Omental fat pad (tissue), 4 donors: ENCODE measurements at places on chromosomes 6 and 20.
A peak's percentile ranks its signal among the peaks of the same experiment; 100 is the strongest.

GRCh38 chr20:38073307-38074071 is 39.9 kb downstream of the RPRD1B start:
- no peak for DNase-seq

DNA sequence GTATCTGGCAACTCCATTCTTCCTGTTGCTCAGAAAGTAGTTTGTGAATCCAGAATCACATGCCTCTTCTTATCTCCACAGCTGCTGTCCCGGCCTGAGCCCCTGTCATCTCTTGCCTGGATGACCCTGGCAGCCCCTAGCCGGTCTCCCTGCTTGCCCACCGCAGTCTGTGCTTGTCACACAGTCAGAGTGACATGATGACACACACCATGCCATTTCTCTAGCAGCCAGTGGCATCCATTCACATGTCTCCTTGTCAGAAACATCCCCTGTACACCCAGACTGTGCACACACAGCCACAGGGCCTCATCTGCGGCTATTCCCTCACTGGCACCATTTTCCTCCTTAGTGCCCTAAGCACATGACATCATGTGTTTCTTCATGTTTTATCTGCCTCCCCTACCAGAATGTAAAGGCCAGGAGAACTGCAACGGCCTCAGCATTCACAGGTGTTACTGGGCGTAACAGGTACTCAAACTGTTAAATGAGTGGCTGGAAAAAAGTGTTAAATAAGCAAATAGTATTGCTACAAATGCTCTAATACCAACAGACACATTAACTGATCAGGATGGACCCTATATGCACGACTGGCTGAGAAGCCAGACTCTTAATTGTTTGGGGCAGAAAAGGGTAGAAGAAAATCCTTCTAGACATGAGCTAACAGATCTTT is 9.6 kb downstream of the ABHD12 start:
- no peak for DNase-seq

- no peak for DNase-seq
Measured at GRCh38 chr20:53786445-53787267, 193.0 kb upstream of the ZNF217 start.

DNA sequence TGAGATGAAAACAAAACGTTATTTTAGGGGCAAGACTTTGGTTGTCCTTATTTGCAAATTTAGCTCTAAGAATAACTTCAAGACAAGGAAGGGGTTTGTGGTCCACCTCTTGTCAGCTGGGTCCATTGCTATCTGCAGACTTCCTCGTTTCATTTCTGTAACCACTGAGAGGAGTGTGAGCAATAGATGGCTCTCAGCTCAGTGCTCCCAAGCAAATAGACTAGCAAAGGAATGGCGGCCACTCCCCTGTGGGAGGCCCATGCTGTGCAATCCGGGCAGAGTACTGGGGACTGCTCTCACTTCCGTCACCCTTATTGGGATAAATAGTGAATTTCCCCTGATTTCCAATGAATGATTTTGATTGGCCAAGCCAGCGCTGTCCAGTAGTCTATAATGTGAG is 176.6 kb downstream of the ZDHHC14 start:
- no peak for DNase-seq

DNA sequence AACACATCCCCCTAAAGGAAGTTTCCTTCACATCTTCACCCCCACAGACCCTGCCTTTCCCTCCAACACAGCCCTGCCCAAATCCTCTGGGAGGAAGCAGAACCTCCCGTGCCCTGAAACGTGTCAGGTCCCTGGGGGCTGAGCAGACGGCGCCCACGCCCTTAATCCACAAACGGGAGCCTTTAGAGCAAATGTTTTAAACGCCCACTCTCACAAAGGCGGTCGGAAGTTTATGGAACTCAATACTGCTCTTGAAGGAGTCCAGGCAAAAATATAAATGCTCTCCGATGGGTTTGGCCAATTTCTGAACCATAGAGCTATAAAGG is 237.1 kb upstream of the AFDN start:
- peak; percentile 11 for DNase-seq

- DNase-seq: no peak
Measured at GRCh38 chr20:58556961-58557360, 41.8 kb upstream of the APCDD1L start.

- no peak for DNase-seq
Measured at GRCh38 chr20:25203871-25204320, 8.4 kb downstream of the ENTPD6 start.

DNA sequence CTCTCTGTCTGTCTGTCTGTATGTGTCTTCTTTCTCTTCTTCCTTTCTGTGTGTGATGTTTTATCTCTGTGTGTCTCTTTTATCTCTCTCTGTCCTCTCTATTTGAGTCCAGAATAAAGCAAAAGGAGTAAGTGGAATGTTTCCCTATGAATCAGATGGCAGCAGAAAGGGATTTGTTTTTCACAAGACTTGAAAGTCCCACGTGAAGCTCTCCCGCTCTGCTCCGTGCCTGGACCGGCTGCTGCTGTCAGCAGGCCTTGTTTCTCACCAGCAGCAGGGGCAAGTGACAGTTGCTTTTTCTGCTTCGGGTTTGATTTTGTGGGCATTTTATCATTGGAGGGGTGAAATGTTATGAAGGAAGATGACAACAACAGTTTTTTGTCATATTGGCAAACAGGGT is 212.7 kb downstream of the PACRG start:
- no peak for DNase-seq

GRCh38 chr20:35101620-35102019 is 9.0 kb upstream of the TRPC4AP start:
- DNase-seq: no peak

DNA sequence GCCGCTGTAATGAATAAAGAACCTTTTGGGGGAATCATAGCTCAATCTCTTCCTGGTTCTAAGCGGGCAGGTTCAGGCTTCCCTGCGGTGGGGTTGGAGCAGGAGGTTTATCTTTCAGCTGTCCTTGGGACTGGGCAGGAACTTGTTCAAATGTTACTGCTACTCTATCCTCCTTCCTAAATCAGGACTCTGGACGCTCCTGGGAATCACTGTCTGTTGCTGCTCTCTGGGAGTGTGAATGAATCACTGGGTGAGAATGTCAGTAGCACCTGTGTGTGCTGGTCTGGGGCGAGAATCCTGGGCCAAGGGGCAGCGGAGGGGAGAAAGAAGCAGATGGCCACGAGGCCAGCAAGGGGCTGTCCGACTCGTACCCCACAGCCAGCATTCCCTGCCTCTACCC is 65.4 kb upstream of the ZNFX1 start:
- DNase-seq: no peak

- no peak for DNase-seq
Measured at GRCh38 chr6:145206247-145206907, 528.9 kb downstream of the EPM2A start.

DNA sequence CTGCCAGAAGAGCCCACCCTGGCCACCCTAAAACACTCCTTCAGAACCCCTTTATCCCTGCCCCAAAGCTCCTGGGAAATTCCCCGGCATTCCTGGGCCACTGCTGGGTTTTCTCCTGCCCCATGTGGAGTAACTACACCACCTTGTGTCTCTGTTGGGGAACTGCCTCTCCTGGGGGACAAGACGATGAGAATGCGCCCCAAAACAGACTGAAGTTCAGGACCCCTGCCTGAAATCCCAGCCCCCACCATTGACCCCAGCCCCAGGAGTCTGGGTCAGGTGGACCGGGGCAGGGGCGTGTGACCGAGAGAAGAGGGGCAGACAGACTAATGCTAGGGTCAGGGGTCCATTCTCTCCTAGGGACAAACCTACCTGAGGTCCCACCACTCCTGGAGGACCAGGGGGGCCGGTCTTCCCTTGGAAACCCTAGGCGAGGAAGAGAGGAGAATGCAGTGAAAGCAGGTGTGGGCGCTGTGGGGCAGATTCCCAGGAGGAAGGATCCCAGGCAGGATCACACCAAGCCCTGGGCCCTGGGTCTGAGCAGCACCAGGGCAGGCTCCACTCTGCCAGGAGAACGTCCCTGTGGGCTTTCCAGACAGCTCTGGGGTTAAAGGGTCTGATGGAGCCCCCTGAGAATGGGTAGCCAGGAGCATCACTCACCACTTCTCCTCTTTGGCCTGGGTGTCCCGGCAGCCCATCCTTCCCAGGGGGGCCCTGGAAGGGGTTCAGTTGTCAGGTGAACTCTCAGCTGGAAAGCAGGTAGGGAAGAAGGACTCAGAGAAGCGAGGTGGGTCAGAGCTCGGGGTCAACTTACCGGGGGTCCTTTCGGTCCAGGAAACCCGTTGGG is 19.4 kb downstream of the COL11A2 start:
- DNase-seq: no peak

DNA sequence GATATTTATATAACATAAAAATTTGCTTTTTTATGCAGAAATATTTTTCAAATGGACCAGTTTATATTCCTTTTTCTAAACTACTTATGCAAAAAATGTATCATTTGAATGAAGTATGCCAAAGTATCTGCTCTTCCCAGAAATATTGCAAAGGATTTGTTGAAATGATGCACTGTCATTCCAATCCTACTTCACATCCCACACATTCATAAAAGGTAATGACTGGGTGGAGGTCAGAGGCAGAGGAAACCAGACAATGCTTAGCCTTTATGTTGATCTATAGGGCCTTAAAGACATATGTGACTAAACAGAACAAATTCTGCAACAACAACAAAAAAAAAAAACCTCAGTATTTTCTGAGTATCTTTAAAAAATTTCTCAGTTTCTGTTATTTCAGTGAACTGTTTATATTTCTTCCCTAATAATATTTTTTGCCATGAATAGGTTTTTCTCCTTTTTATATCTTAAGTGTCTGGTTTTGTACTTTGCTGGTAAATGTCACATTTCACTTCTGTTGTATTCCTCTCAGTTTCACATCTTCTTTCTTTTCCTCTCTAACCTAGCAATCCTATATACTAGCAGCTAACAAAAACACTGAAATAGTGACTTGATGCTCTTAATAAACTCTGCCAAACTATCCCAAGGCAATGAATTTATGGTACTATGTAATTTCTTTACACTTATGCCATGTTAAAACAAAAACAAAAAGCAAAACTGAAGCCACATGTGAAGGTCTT is 374.1 kb downstream of the BCKDHB start:
- DNase-seq: no peak

- DNase-seq: no peak
Measured at GRCh38 chr20:1212607-1213396, 9.5 kb downstream of the C20orf202 start.

DNA sequence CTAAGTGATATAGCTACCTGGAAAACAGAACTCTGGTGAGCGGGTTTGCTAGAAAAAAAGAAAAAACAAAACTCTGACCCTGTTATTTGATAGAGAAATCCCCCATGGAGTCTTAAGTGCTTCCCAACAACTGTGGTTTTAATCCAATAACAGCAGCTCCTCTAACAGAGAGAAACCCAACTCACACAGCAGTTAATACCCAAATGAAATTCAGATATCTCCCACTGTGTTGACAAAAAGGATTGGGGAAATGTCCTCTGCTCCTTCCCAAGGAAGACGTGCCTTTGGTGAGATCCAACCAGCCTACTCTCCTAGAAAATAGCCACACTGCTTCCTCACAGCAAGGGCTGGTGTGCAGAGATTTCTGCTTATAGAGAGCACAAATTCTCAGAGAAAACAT is 200.4 kb upstream of the FBXL4 start:
- no peak for DNase-seq

GRCh38 chr6:137094411-137095008 is 49.7 kb upstream of the IL20RA start:
- DNase-seq: peak; percentile 24

DNA sequence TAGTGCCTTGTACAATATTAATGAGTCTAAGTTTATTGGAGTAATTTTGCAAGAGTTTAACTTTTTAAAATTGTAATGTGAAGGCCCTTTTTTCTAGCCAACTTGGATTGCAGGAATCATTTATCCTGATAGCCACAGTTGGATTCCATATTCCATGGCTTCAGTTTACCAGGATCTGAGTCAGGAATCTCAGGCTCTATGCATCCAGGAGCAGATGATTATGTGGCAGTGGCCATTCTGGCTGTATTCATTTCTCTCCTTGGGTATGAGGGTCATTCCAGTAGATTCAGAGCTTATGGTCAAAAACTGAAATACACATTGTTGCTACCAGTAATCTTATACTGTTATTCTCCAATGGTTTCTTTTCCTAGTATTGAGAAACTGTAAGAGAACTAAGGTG is 2.9 kb downstream of the AIG1 start:
- DNase-seq: no peak

DNA sequence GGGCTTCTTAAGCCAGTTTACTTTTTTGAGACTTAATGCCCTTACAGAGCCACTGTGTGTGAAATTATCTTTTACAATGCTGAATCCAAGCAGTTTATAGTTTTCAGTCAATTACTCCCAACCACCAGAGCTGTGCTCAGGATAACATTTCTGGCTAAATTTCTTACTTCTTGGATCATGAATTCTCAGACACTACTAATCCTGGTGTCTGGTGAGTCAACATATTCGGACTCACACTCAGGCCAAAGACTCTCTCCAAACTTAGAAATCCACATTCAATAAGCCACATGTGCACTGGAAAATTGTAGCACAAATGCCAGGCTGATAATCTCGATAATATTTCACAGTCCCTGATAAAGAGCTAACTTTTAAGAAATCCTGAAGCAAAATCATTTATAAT is 49.0 kb downstream of the PTPRT start:
- DNase-seq: no peak

DNA sequence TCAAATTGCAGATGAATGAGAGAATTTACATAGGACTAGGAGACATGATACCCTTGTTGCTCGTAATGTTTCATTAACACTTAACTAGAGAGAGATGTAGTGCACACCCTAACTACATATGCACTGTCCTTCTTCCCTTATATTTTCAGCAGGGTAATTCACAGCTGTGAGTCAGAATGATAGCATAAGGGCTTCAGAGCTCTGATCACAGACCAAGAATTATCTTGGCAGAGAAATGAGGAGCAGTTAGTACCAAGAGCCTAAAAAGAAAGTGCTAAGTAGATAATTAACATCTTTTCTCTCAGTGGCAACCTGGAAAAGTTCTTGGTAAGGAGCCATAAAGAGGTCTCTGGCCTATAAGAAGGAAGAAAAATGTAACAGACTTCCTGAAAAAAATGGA is 35.8 kb downstream of the GRIK2 start:
- DNase-seq: no peak

DNA sequence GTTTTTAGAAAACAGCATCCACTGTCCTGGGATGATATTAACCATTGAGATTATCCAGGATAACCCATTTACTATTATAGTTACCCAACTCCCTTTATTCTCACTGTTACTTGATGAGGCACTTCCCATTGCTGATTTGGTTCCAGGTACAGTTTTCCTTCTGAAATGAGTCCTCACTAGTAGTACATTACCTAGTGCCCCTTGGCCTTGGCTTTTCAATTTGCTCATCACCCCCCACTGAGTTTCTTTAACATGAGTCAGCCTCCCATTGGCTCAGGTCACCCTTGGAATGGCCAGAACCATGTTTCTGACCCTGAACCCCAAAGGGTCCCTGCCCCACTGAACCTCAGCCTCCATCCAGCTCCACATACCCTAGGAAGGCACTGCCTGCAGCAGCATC is 28.4 kb downstream of the MDGA1 start:
- DNase-seq: no peak

DNA sequence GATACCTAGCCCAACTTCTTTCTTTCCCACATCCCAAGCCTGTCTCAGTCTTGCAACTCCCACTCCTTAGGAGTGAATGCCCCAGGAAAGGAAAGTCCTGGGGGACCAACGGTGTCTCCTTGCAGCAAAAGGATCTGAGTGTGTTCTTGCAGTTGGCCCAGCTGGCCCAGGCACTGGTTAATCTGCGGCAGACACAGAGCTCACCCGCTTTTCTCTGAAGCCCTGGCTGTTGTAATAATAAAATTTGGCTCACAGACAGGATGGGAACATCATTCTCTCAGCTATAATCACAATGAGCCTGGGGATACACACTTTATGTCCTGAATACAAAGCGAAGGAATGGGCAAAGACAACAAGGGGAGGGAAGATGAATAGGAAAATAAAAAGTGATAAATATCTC is 287.0 kb upstream of the PRND start:
- no peak for DNase-seq
